CD4-positive, alpha-beta T cell treated with Interleukin-10 for 1 hour (primary cell): ENCODE measurements at places on chromosomes 1 and 21.

GRCh38 chr1:205711105-205712048 lies 31.1 kb upstream of the SLC45A3 start:
- DNase-seq: peak; percentile 77

- no peak for DNase-seq
These were observed 22.3 kb upstream of the AGPAT3 start for GRCh38 chr21:43842742-43843141.

GRCh38 chr1:202143768-202144401 lies 652 bp downstream of the ARL8A start:
- peak; percentile 39 for DNase-seq

- DNase-seq: no peak
These were observed 1.2 kb downstream of the ADAMTS4 start for GRCh38 chr1:161197560-161198193.

DNA sequence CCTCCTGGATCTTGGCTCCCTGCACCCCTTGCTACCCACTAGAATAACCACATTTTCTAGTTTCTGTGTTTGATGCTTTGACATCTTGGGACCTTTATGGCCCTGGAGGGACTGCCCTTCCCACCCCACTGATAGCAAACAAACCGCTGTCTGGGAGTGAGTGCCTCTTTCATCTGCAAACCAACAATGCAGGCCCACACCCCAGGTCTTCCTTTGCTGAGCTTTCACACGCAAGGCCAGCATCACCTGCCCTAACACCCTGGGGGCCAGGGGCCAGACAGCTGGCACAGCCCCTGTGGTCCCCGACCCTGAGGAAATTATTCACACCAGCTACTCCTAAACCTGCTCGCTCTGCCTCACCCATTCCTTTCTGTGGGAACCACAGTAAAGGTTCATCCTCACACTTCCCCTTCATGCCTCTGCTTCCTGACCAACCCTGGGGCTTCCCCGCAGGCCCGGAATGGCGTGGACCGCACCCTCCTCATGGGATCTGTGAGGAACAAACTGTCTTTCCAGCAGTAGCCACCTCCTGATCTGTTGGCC lies 15.4 kb downstream of the SLC2A7 start:
- DNase-seq: no peak

- DNase-seq: no peak
These were observed 115.8 kb downstream of the C1orf94 start for GRCh38 chr1:34292472-34292871.

DNA sequence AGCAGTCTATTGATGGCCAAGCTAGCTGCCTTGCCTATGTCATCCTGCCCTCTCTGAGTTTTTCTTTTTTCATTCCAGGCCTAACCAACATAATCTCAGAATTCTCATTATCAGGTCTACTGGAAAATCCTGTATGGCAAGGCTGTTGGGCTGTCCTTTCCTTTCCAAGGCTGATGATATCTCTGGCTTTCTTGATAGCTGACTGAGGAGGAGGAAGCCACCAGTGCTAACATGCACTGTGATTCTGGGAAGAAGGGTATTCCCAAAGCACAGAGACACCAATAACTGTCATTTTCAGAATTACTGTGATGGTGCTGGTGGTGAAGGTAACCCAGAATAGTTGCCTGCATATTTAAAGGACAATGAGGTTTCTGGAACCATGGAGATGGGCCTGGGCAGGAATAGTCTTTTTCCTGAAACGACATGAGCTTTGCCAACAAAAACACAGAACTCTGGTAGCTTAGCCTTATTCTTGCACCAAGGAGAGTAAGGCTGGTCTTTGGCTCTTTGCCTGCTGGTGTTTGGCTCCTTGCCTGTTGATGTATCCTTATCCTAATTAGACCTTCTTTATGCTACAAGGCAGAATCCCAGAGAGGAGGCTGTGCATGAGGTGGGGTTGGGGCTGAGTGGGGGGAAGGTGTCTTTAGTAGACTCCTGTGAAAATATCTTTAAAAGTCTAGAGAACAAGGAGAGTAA lies 157.4 kb downstream of the TNFSF18 start:
- DNase-seq: no peak

GRCh38 chr1:98723574-98723973 lies 62.1 kb downstream of the SNX7 start:
- no peak for DNase-seq

GRCh38 chr1:34353409-34353808 lies 176.7 kb downstream of the C1orf94 start:
- DNase-seq: no peak

GRCh38 chr21:25334046-25334730 lies 273.1 kb downstream of the MRPL39 start:
- DNase-seq: no peak

DNA sequence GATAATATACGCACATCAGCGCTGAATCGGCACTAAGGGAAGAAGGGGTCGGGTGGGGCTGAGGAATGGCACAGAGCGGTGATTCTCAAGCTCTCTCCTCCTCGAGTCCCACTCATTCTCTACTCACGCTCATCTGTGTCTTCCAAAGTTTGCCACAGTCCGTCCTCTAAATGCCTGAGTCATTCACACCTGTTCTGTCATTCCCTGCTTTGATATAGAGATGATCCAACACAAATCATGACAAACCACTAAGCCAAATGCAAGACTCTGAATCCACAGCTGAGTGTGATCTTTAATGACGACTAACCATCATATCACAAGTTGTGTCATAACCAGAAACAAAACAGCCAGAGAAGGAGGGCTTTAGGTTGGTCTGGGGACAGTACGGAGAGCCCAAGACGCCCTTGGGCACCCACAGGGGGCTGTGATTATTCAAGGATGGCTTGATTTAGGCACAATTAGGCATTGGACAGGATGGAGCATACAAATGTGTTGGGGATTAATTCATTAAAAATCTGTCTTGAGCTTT lies 501.5 kb downstream of the KIF26B start:
- no peak for DNase-seq

- no peak for DNase-seq
These were observed 959 bp downstream of the PADI6 start for GRCh38 chr1:17372955-17373354.

DNA sequence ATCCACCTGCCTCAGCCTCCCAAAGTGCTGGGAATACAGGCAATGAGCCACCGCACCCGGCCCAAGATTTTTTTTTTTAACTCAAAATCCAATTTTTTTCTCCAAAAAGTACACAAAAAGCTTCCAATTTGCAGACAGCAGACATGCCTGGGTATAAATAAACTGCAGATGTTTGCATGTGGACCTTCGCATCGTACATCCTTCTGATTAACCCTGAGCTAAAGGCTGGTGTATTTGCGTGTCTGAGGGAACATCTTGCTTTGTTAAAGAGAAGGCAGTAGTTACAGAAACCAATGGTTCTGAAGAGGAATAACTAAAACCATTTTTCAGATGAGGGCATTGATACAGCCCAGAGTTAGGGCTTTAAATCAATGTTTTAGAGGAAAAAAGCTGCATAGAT lies 12.7 kb downstream of the BCAR3 start:
- no peak for DNase-seq

DNA sequence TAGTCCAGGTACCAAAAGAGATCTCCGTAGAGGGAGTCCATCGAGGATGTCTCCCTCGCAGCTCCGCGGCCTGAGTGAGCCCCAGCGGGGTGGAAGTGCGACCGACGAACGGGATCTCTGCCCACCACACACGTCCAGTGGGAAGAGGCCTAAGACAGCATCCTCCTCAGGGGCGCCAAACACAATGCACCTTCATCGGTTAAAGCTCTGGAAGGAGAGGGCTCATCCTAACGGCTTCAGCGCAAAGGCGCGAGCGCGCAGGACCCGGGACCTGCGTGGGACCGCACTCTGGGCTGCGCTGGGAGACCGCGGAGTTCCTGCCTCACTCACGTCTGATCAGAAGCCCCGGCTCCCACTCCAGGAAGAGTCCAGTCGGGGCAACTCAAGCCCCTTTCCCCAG lies 7.6 kb downstream of the SLC25A24 start:
- DNase-seq: no peak

DNA sequence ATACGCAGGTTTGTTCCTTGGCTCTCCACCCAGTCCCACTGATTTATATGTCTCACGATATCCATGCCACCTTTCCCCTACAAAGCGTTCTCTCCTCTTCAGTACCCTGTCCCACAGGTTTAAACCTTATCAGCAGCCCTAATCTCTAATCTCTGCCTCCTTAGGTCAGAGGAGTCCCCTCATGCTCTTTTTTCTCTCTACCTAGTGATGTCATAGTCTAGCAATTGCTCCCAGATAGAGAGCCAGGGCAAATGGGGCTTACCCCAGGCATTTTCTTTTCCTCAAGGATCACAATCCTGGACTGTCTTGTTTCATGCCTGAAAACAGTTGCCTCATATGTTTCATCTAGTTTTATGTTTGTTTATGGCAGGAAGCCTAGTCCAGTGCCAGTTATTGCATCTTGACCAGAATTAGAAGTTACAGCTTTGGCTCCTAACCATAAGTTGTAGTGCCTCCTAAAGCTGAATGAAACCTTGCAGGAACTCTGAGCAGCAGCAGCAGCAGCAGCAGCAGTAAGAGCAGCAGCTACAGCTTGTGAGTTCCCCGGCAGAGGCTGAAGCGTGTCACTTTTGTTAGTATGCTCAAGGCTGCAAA lies 26.7 kb upstream of the TP53BP2 start:
- DNase-seq: no peak

GRCh38 chr1:16677552-16678431 lies 11.0 kb upstream of the RNU1-3 start:
- DNase-seq: peak; percentile 66

DNA sequence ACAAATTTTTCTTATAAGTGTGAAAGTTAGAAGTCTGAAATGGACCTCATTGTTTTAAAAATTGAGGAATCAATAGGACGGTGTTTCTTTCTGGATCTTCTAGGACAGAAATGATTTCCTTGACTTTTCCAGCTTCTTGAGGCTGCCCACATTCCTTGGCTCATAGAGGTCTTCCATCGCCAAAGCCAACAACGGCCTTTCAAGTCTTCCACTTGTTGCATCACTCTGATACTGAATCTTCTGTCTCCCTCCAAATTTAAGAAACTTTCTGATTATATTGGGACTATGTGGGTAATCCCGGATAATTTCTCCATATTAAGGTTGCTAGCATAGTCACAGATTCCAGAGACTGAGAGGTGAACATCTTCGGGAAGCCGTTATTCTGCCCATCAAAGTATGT lies 595.4 kb upstream of the ADAMTS5 start:
- no peak for DNase-seq

DNA sequence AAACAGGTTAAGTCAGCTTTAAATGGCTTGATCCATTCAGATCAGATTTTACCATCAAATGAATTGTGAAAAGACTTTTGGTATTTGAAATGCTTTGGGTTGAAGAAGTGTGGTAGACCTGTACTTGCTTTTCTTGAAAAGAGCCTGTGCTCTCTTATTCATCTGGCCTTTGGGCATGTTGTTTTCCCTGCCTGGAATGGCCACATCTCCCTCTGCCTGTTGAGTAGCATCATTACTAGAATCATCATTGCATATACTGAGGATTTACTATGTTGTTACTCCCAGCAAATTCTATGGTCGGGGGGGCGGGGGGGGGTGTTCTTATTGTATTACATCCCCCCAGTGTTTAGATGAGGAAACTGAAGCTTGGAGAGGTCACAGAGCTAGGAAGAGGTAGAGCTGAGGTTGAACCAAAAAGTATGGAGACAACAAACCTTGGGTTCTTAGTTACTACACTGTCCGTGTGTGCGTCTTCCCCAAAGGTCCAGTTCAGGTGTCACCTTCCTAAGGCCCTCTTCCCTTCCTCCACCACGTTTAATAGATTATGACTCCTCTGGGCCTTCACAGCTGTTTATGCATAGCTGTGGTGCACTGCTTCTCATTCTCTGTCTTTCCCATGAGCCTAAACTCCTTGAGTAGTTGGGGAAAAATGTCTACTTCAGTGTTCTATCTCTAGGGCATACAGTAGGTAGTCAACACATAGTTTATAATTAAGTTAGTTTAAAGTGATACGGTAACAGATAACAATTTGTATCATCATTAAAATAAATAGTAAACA lies 246.4 kb upstream of the HOOK1 start:
- DNase-seq: no peak

- no peak for DNase-seq
These were observed 30.6 kb downstream of the ARHGEF16 start for GRCh38 chr1:3485016-3485415.

GRCh38 chr1:87299661-87300060 lies 29.0 kb upstream of the LMO4 start:
- DNase-seq: no peak

GRCh38 chr1:23742670-23743286 lies 493 bp upstream of the ELOA start:
- DNase-seq: no peak

DNA sequence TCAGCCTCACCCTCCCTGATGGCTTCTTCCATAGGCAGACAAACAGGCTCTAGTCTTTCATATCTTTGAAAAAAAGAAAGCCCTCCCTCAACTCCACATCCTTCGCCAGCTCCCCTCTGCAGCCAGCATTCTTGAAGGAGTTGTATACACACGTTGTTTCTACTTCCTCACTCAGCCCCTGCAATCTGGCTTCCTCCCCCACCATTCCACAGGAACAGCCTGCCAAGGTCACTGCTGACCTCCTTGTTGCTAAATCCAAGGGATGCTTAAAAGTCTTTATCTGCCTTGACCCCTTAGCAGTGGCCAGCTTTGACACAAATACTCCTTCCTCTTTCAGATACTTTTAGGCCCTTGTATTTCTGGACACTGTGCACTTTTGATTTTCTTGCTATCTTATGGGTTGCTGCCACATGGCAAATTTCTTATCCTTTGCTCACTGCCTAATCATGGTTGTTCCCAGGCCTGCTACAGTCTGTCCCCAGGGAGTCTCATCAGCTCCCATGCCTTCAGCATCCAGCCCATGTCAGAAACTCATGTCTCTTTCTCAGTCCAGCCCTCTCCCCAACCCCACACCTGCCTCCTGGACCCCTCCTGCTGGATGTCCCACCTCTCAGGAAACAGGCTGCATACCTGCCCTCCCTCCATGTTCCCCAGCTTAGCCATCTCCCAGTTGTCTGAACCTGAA lies 8.3 kb downstream of the FAM229A start:
- DNase-seq: no peak

- no peak for DNase-seq
These were observed 14.4 kb downstream of the C1orf159 start for GRCh38 chr1:1101503-1101902.

DNA sequence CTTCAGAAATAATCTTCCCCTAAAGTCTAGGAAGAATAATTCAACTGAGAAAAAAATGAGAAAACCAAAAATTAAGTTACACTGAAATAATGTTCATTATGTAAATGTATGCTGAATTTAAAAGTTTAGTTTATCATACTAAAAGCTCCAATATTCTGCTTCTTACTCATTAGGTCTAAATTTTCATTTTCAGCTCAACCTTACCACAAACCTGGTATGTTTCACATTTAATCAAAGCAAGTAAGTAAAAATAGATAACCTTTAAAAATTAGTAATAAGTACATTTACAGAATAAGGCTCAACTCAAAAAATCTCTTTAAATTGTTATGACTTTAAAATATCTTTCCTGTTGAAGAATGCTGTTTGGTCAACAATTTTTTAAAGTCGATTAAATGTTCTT lies 15.0 kb downstream of the BTG3 start:
- no peak for DNase-seq

- no peak for DNase-seq
These were observed 10.4 kb downstream of the PGLYRP3 start for GRCh38 chr1:153302308-153302707.

GRCh38 chr1:156509424-156510034 lies 9.0 kb upstream of the MEF2D start:
- DNase-seq: no peak
